ENCODE measurements at places on chromosomes 16 and 17.

- no peak for DNase-seq
These were observed 606 bp downstream of the ABCA10 start for GRCh38 chr17:69228018-69228417.

DNA sequence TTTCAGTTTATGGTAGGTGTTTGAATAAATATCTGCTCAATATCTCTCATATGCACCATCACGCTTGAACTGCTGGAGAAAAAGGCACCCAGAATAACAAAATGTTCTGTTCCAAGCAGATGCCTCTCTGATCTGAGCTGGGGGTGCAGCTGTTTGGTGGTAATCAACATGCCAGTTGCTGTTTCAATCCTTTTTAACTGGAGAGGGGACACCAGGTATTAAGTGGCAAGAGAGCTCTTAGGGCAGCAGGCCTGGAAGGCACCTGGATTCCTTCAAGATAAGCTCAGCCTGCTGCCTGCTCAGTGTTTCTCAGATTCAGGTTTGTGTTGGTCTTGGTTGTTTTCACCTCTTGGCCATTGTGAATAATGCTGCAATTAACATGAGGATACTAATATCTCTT, 27.2 kb upstream of the VAT1L start:
- DNase-seq, result no peak

- no peak for DNase-seq
These were observed 374.0 kb upstream of the ASIC2 start for GRCh38 chr17:33667052-33667509.

DNA sequence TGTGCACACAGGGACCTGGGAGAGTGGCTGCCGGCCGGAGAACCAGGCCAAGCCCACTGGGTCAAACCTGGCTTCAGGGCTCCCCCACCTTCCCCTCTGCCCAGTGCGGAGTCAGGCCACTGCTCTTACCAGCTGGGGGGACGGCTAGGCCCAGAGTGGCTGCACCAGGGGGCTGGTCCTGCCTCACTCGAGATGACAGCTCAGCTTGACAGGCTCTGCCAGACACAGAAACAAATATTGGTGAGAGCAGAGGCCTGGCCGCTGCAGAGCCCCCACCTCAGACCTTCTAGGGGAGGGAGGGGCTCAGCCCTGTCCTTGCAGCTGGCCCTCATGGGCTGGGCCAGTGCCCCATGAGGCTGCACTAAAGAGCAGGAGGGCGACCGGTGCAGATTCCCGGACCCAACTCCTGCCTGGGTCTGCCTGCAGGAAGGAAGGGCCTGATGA, 4.5 kb downstream of the NUDT16L1 start:
- DNase-seq, result no peak

DNA sequence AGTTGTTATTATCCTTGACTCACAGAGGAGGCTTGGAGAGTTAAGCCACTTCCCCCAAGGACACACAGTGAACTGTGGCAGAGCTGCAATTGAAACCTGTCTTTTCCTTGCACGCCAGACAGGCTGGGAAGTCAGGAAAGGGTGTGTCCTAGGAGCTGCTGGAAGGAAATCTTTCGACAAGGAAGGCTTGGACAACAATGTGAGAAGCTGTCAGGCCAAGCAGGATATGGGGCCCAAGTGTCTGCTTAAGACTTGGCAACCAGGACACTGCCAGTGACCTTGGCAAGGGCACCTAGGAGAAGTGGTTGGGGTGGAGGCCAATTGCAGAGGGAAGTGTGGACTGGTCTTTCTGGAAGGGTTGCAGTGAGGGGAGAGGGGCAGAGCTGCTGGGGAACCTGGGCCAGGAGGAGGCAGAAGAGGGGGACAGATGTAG, 2.1 kb upstream of the CAMKK1 start:
- DNase-seq, result no peak

Data from stimulated activated CD8-positive, alpha-beta memory T cell treated with anti-CD3 and anti-CD28 coated beads, Interleukin-7, amount 100 ng/mL, for 1 hour (primary cell).